Stimulated activated CD4-positive, alpha-beta T cell treated with anti-CD3 and anti-CD28 coated beads, Interleukin-1b, Interleukin-23, amount 100 ng/mL, for 1 hour (primary cell): ENCODE measurements at places on chromosomes 5 and 9.

DNA sequence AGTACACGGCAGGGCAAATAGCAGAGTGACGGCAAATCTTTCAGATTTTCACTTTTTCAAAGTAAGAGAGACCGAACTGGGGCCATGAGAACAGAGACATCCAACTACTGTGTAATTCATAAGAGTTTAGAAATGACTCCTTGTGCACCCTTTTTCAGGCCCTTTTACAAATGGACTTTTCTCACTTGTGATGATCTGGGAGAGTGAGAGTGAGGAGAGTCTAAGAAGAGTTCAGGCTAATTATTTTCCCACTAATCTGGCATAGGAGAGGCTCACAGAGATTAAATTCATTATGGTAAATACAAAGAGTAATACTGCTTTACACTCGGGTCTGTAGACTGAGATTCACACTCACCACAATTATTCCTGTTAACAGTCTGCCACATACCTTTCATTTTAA is 880 bp upstream of the CCNG1 start:
- DNase-seq, result no peak

DNA sequence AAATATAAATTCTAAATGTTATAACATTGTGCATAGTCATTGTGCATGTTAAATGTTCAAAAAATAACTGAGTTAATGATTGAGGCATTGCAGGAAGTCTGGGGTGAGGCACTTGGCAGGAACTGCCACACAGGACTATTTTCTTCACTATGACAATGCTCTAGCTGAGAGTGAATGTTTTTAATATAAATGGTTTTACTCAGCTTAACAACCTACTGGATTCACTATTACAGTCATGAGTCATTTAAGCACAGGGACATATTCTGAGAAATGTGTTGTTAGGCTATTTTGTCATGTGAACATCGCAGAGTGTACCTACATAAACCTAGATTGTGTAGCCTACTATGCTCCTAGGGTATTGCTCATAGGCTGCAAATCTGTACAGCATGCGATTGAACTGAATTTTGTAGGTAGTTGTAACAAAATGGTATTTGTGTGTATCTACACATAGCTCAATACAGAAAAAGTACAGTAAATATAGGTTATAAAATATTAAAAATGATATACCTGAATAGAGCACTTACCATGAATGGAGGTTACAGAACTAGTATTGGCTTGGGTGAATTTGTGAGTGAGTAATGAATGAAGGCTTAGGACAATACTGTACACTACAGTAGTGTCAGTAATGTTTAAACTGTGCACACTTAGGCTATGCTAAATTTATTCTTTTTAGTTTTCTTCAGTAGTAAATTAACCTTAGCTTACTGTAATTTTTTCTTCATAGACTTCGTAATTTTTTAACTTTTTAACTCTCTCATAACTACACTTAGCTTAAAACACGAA is 346.1 kb upstream of the PTGER4 start:
- DNase-seq, result no peak

GRCh38 chr5:38478878-38479277 is 77.6 kb downstream of the LIFR start:
- no peak for DNase-seq

- no peak for DNase-seq
These were observed 27.5 kb downstream of the SEC61B start for GRCh38 chr9:99249619-99250018.

- no peak for DNase-seq
These were observed 376.2 kb upstream of the CLINT1 start for GRCh38 chr5:158235159-158235547.

DNA sequence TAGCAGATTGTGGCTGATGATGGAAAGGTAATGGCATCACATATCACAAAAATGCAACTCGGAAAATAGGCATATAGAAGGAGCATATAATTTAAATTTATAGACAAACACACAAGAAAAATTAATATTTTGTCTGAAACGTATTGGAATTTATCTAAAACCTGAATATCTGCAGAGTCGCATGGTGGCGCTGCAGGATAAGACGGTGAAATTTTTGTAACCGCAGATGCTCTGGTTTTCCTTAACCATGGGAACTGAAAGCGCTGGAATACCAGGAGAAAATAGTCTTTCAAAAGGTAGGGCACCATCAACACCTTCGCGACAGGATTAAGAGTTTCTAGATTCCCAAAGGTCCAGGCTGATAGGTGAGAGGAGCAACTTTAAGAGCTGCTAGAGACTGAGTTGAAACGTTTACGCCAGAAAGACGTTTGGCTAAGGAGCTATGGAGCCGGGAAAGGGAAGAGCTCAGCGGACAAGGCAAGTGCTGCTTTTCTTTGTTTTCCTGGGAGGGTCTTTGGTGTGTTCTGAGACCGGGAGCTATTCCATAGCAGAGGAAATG is 11.0 kb upstream of the PCDHB15 start:
- DNase-seq, result no peak

DNA sequence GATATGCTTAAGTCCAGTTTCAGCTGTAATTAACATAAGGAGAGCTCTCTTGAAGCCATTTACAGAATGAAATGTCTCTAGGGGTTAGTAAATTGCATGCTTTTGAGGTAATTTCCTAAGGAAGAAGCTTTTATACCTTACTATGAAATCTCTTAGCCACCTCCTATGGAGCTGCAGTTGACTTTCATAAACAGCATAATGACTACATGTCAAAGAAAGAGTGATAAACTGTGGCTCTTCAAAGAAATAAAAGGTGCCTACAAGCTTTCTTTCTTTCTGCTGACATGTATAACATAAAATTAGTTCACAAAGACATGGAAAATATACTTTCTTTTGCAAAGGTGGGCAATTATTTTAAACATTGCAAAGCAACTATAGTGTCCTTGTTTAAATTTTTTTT is 90.8 kb downstream of the TMEM167A start:
- no peak for DNase-seq

DNA sequence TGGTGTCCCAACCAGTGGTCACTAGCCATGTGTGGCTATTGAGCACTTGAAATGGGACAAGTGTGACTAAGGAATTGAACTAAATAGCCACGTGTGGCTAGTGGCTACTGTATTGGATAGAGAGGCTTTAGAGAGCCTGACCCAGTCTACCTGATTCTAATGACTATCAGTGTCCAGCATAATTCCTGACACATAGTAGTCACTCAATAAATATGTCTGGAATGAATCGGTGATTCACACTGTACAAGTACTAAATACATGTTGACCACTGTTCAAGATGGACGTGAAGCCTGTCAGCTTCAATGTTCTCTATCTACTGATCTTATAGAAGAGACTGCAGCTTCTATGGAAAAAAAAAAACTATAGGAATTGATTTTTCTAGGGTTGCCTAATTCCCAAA is 57.7 kb upstream of the MAST4 start:
- DNase-seq, result no peak

DNA sequence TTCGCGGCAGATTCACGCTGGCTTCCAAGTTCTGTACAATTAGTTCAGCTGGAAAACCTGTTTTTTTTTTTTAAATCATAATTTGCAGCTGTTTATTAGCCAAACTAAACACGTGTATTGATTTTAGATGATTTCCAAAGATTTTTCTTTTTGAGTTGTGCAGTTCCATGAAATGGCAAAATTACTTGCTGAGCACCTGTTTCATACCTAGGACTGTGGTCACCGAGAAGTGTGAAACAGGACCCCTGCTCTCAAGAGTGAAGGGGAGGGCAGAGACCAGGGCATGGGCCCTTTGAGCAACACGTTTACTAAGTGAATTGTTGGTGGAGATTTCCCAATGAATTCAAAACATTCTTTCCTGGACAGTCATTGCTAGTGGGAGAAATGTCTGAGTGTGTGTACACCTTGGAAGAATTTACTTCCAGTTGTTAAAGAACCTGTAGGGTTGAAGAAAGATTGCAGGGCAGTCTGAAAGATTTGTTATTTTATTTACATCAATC is 688 bp downstream of the SNX24 start:
- no peak for DNase-seq

- no peak for DNase-seq
These were observed 577.2 kb downstream of the MTRR start for GRCh38 chr5:8446179-8446578.

- DNase-seq, result no peak
These were observed 383.9 kb upstream of the DAB2 start for GRCh38 chr5:39808656-39809055.

DNA sequence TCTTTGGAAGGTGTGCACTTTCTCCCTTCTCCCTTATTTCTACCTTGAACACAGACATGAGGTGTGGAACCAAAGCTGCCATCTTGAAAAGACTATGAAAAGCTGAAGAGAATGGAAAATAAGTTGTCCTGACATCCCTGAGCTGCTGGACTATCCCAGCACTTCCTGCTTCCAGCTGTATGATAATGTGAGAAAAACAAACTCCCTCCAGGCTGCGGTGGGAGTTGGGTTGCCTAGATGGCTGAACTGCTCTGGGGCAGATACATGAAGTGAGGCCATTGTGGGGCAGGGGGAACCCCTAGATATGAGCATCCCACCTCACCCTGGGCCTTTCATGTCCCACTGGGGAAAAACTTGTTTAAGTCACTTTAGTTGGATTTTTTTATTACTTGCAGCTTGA is 82.4 kb downstream of the BOD1 start:
- no peak for DNase-seq

- DNase-seq, result no peak
These were observed 12.9 kb downstream of the NFIB start for GRCh38 chr9:14301006-14301405.

- no peak for DNase-seq
These were observed 513.1 kb downstream of the PDE4D start for GRCh38 chr5:59380350-59380951.

DNA sequence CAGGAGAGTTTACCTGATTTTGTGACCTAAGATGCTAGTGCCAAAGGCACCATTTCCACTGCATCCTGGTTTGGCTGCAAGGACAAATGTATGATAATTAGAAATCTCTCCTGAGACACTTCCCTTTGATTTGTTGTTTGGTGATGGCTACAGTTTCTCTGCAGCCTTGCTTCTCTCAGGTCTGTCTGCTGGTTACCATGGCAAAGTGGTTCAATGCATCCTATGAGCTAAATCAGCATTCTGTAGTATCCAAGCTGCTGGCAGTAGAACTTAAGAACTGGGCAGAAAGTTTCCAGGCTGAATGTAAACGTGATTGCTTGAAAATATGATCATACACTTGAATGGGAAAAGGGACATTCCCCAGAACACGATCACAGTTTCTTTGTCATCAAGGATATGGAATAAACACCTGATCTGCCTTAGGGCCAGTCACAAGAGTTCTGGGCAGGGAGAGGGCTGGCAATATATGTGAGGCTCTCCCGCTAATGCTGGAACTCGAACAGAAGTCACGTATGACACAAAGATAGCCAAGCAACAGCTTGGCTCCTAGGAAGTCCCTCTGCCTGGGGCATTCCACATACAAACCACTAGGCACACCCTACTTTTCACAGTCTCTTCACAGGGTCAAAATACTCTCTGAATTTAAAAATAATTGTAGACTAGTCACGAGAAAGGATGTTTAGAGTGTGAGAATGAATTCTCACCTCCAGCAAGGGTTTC is 138.1 kb upstream of the GRAMD2B start:
- DNase-seq, result no peak

GRCh38 chr5:108560581-108560980 is 178.7 kb upstream of the FBXL17 start:
- no peak for DNase-seq

DNA sequence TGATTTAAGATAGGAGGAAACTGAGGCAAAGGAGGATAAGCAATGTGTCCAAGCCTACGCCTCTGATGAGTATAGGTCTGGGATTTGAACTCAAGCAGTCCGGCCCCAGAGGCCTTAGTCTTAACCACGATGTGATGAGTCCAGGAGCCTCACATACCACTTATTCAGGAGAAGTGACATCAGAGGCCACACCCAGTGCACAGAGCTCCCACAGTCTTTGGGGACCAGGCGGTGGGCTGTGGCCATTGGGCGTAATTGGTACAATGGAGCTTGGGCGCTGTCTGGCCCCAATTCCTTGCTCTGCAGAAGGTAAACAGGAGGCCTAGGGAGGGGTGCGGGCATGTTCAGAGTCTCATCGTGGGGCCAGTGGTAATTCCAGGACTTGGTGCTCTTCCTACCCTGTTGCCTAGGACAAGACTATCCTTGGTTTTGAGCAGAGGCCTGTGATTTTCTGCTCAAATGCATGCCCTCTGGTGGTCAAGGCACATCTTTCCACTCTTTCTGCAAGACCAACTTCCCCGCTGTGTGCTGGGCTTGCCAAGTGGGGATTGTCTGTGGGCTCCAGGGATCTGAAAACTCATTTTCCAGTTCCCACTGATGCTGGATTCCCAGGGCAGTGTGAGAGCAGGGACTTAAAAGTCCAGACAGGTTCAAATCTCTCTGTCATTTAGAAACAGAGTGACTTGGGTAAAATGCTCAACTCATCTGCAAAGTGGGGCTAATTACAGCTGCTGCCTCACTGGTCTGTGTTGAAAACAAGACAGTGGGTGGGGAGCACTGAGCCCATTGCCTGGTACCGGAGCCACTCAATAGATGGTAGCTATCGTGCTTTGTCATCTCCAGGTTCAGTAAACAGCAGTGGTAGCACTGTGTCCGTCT is 15.8 kb downstream of the NDST1 start:
- no peak for DNase-seq

GRCh38 chr5:118506217-118506852 is 482.0 kb downstream of the DTWD2 start:
- DNase-seq, result no peak

DNA sequence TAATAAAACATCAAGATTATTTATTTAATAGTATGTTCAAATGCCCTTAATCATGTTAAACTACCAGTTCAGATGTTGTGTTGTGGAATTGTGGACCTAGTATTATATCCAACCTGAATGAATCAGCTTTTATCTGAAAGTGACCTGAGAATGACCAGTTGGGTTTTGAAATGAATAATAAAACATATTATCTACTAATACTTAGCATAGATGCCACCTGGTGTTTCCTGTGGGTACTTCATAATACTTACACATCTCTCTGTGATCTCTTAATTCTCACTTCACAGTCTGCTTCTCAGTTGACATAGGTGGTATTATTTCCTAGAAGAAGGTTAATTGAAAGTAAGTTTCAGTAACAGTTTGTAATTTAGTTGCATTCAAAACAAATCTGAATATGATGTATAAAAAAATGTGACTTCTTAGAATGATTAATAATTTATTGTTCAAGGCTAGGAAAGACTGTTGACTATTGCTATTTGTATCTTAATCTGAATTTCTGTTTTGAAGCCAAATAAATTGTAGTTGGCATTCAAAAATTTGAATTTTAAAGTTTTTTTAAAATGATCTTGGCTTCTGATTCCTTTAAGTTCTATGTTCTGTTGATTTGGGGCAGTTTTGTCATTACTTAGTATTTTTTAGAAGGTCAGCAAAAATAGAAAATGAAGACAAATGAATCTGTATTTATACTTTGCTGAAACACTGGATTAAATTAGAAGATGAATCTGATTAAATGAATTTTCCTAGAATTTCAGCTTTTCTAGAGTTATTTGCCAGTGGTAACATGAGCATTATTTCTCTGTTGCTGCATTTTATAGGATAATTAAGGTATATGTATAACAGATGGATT is 48.2 kb downstream of the KIF2A start:
- DNase-seq, result no peak

GRCh38 chr5:96703384-96703920 is 41.3 kb downstream of the CAST start:
- DNase-seq, result no peak

GRCh38 chr5:83509540-83509939 is 38.0 kb downstream of the VCAN start:
- no peak for DNase-seq
